Upper lobe of right lung (tissue), 1 donor: ENCODE measurements at places on chromosomes 11 and 22.

DNA sequence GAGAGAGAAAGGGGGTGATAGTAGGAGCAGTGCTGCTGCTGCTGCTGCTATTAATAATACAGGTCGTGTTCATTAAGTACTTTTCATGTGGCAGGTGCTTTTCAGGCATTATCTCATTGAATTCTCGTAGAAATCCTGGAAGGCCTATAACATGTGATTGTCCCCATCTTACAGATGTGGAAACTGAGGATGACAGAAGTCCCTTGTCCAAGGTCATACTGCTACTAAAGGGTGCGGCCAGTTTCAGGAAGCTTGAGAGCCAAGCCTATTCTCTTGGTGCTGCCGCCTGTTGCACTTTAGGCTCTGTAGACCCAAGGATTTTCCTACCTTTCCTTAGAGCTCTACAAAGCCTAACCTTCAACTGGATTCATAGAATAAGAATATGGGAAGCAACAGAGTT is 193.3 kb downstream of the DBX1 start:
- DNase-seq, result no peak

- no peak for DNase-seq
Measured at GRCh38 chr22:41830174-41830573, 2.7 kb upstream of the SREBF2 start.

GRCh38 chr22:33853200-33854097 is 66.8 kb downstream of the LARGE1 start:
- peak; percentile 84 for DNase-seq

DNA sequence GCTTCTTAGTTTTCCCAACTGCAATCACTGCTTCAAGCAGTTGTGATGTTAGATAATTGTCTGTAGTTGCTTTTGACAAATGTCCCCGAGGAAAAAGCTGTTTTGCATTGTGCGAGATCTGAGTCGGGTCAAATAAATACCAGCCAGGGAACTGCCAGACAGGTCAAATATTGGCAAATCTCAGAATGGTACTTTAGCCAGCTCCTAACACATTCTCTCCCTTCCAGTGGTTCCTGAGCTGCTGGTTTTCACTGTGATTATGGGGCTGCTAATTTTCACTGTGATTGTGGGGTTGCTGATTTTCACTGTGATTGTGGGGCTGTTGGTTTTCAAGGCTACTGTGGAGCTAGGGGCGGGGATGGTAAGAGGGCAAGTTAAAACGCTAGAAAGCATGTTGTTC is 14.3 kb downstream of the RASSF10 start:
- DNase-seq, result no peak

DNA sequence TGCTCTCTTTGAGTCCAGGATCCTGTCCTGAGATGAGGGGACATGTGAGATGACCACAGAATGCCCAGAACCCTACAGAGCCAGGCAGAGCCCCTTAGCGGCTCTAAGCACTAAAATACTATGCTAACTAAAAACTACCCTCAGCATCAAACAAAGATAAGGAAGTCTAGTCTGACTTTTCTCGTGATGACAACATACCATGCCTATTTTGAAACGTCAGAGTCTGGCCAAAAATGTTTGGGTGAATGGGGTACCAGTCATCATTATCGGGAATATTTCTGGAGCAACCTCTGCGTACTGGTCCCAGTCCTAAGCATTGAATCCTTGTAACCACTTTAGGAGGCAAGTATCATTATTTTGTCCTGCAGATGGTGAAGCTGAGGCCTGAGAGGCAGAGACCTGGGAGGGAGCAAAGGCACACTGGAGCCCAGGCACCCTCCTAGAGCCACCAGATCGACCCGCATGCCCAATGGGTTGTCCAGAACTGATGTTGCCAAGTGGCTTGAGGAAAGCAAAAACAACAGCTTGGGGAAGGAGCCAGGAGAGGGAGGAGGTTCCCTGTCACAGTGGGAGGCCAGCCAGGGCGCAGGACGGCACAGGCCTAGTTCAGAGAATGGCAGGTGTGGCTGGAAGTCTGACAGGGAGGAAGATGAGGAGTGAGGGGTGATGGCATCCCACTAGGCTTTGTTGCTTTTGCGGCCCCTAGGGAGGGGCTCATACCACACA is 7.2 kb upstream of the OSM start:
- DNase-seq, result no peak

GRCh38 chr11:127275774-127276173 is 275.2 kb upstream of the KIRREL3 start:
- DNase-seq, result no peak

GRCh38 chr11:11998091-11998781 is 10.2 kb downstream of the DKK3 start:
- no peak for DNase-seq

- no peak for DNase-seq
Measured at GRCh38 chr22:27499121-27499520, 302.4 kb downstream of the MN1 start.

DNA sequence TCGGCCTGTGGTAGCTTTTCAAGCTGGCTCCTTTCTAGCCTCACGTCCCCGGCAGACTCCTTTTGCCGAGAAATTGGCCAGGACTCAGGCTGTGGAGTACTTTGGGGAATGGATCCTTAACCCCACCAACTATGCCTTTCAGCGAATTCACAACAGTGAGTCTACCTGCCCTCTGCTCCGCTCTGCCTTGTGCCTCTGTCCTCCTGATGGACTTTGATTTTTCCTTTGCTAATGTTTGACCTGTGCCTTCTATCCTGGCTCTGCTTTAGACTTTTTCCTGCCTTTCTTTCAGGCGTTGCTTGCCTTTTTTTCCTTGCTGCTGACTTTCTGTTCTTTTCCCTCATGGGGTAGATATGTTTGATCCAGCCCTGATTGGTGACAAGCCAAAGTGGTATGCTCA is 12.5 kb downstream of the MADD start:
- DNase-seq, result no peak

- no peak for DNase-seq
Measured at GRCh38 chr11:19410032-19410431, 169.3 kb upstream of the E2F8 start.

- DNase-seq, result no peak
Measured at GRCh38 chr22:32671886-32672285, 129.6 kb upstream of the TIMP3 start.

GRCh38 chr11:65187971-65188461 is 6.3 kb downstream of the CAPN1 start:
- no peak for DNase-seq

DNA sequence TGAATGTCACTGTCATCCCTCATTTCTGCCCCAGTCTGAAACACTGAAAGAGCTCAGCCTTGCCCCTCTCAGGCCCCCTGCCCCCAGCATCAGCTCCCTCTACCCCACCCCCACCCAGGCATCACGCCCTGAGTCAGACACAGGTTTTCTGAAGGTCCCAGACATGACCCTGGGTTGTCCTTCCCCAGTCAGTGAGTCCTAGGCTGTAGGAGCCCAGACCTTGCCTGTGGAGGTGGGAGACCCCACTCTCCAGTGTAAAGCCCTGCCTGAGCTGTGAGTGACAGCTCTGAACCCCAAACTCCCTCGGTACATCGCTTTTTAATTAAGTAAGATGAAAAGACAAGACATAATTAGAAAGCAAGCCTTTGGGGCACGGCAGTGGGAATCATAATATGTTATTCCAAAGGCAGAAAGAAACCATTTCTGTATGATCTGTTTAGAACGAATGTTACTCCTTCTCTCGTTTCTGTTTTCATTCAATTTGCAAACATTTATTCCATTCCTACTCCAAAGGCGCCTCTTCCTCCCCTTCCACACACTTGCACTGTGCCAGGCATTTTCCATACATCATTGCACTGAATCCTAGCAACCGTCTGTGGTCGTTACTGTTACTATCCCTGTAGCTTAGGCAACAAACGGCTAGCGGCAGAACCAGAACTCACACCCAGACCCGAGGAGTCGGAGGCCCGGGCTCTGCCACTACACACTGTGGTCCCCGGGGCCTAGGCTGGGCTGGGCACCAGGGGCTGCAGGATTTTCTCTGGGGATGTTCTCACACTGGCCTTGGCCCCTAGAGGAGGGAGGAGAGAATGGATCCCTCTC is 63.4 kb downstream of the CD6 start:
- no peak for DNase-seq

GRCh38 chr22:23571486-23571885 is 8.6 kb downstream of the IGLL1 start:
- DNase-seq, result peak; percentile 20

DNA sequence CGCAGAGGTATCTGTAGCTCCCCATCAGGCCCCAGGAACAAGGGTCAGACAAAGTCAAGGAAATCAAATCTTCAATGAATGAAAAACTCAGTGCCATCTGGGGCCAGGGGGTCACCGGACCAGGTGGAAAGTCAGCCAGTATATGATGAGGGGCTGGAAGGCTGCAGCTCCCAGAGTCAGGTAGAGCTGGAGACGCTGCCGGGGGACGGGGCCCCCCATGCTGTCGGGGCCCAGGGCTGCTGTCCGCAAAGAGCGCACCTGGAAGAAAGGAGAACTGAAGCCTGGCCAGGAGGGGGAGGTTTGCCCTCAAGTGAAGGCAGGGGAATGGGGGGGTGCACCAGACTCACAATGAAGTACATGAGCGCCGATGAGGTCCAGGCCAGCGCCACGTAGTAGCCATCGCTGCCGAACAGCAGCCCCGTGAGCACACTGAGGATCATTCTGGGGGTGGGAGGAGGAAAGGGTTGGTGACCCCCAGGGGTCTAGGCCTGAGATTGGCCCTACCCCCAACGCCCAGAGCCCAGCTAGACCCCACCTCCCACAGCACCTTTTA is 4.3 kb downstream of the YIF1A start:
- DNase-seq, result no peak
